ENCODE measurements at places on chromosomes 3 and 15. TPM values are rescaled to one million over a fixed set of nuclear protein-coding genes. Genes with fewer than 3 reads are reported as not detected.

GOLGA8A gene
- total RNA-seq = 11.4 TPM

CATSPER2 gene
- 0.43 TPM for total RNA-seq

LNP1 gene
- total RNA-seq = 6.0 TPM

FGD5 gene
- total RNA-seq = not detected

GABRG3 gene
- total RNA-seq = not detected

CTXN2 gene
- total RNA-seq = not detected

CMTM8 gene
- not detected for total RNA-seq

HTR3D gene
- total RNA-seq = not detected

SHC4 gene
- total RNA-seq = 0.79 TPM

STAB1 gene
- 0.22 TPM for total RNA-seq

SSR3 gene
- total RNA-seq = 98.5 TPM

TRAIP gene
- 2.7 TPM for total RNA-seq

PCOLCE2 gene
- total RNA-seq = 0.39 TPM

PLA1A gene
- total RNA-seq = 0.87 TPM

DNAH12 gene
- total RNA-seq = 0.11 TPM

ZBBX gene
- total RNA-seq = not detected

MAP3K13 gene
- total RNA-seq = 18.0 TPM

ZPLD1 gene
- not detected for total RNA-seq

DLEC1 gene
- 0.39 TPM for total RNA-seq

ZBTB38 gene
- total RNA-seq = 131 TPM

GOLGA6L25 gene
- total RNA-seq = not detected

DISP2 gene
- 0.39 TPM for total RNA-seq

FBXO40 gene
- not detected for total RNA-seq

GP5 gene
- not detected for total RNA-seq

TRAK1 gene
- 44.8 TPM for total RNA-seq

RAB6B gene
- under 0.01 TPM for total RNA-seq

SGO1 gene
- total RNA-seq = 2.0 TPM

SKOR1 gene
- 0.79 TPM for total RNA-seq

ITIH1 gene
- not detected for total RNA-seq
